Smooth muscle cell of the umbilical artery (primary cell): ENCODE measurements at places on chromosomes 7 and 10. TPM values are rescaled to one million over a fixed set of nuclear protein-coding genes. Genes with fewer than 3 reads are reported as not detected.

Gene ACSM6
- total RNA-seq, result not detected in 2 replicates

Gene TLX1
- not detected in 2 replicates for total RNA-seq

Gene GDF2
- total RNA-seq, result not detected in 2 replicates

Gene CDC14C
- total RNA-seq, result not detected in 2 replicates

Gene C10orf53
- not detected in 2 replicates for total RNA-seq

Gene INSYN2A
- 0.30 and 0.78 TPM in 2 replicates for total RNA-seq

Gene IFIT2
- total RNA-seq, result 1.9 and 2.4 TPM in 2 replicates

Gene ZNF775
- total RNA-seq, result 5.6 and 5.9 TPM in 2 replicates

Gene GNA12
- 43.1 and 96.7 TPM in 2 replicates for total RNA-seq

Gene CNTNAP2
- 0.46 and 3.6 TPM in 2 replicates for total RNA-seq

Gene FBXL13
- total RNA-seq, result 2.1 and 2.3 TPM in 2 replicates

Gene ARHGAP19
- total RNA-seq, result 4.5 and 10.8 TPM in 2 replicates

Gene AGMO
- under 0.01 and 0.05 TPM in 2 replicates for total RNA-seq

Gene UFSP1
- 6.4 and 8.6 TPM in 2 replicates for total RNA-seq

Gene SFTPD
- total RNA-seq, result not detected in 2 replicates

Gene NACAD
- total RNA-seq, result 1.2 and 7.4 TPM in 2 replicates
